CD4-positive, alpha-beta T cell treated with Interleukin-4 for 1 hour (primary cell): ENCODE measurements at places on chromosomes 6 and 20.

- DNase-seq: no peak
Measured at GRCh38 chr20:4064144-4064909, 49.0 kb upstream of the RNF24 start.

- DNase-seq: no peak
Measured at GRCh38 chr6:130932438-130932837, 105.2 kb downstream of the SMLR1 start.

DNA sequence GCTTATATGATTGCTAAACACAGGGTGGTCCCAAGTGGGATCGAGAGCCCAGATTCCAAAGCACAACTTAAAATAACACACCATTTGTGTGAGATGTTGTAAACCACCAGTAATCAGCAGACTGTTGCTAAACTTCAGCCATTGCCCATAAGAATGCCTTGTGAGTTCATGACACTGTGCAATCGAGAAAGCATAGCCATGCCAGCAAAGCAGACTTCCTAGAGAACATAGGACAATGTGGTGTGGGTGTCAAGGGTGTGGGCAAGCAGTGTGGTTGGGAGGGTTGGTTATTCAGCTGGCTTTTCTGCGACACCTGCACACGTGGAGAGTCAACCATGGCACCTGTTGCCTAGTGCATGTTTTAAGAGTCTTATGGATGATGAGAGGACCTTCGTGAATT is 16.1 kb upstream of the CALHM6 start:
- no peak for DNase-seq

- DNase-seq: no peak
Measured at GRCh38 chr20:50799176-50799889, 4.5 kb downstream of the BCAS4 start.

- no peak for DNase-seq
Measured at GRCh38 chr6:11139051-11139960, 27.8 kb upstream of the ERVFRD-1 start.

DNA sequence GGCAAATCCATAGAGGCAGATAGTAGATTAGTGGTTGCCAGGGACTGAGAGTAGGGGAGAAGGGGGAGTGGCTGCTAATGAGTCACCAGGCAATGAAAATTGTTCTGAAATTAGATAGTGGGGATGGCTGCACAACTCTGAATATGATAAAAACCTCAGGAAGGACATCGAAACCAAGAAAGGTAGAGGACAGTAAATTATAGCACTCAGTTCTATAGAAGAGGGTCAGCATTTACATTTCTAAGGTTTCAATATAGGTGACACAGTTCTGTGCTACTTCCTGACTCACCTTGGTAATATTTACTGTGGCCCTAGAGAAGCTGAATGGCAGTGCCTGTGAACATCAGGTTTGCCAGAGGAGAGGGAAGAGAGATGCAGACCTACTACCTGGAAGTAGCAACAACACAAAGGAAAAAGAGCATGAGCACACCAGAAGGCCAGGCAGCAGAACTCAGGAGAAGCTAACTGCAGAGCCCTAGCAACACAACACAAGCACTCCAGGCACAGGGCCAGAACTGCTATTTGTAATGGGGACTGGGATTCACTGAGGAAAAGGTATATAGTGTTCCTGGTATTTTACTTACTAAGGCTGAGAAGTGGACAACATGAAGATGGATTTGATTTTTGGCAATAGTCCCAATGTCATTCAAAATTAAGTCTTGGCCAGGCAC is 75.9 kb downstream of the PLCG1 start:
- DNase-seq: no peak

GRCh38 chr20:10014431-10014830 is 20.4 kb upstream of the ANKEF1 start:
- DNase-seq: no peak
